ENCODE measurements at places on chromosomes 7 and 10.

- DNase-seq: no peak
Observed at GRCh38 chr7:46191776-46192175, 270.7 kb upstream of the IGFBP3 start.

DNA sequence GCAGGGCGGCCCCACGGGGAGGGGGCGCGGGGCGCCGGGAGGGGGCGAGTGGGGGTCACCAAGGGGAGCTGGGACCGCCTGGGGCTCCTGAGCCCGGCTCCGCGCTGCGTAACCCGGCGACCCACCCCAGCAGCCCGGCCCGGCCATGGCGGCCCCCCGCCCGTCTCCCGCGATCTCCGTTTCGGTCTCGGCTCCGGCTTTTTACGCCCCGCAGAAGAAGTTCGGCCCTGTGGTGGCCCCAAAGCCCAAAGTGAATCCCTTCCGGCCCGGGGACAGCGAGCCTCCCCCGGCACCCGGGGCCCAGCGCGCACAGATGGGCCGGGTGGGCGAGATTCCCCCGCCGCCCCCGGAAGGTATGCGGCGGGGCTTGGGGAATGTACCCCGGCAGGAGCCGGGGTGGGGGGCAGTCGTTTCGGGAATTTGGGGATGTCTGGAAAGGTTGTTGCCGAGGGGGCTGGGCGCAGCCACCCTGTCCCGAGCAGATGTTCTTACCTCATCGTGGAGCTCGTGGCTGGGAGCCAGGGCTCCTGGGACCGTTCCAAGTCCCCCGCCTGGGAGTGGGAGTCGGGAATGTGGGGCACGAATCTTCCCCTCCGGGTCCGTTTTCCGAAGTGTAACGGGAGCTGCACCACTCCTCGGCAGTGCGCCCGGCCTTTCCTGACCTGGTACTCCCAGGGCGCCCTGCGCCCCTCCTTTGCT lies 431 bp downstream of the ZYX start:
- DNase-seq: peak; percentile 6

- DNase-seq: peak; percentile 72
Observed at GRCh38 chr10:61899069-61899531, 2.4 kb upstream of the ARID5B start.

GRCh38 chr10:97532935-97533671 lies 34.4 kb downstream of the UBTD1 start:
- no peak for DNase-seq

- no peak for DNase-seq
Observed at GRCh38 chr7:94590526-94591162, 65.3 kb downstream of the SGCE start.

GRCh38 chr10:100345570-100346330 lies 1.3 kb upstream of the SCD start:
- DNase-seq: no peak

- DNase-seq: no peak
Observed at GRCh38 chr7:105673367-105674084, 92.2 kb upstream of the EFCAB10 start.

- peak; percentile 86 for DNase-seq
Observed at GRCh38 chr10:132245056-132245455, 58.3 kb downstream of the DPYSL4 start.

GRCh38 chr7:23175938-23176337 lies 5.9 kb upstream of the NUP42 start:
- DNase-seq: no peak

GRCh38 chr10:43865265-43866135 lies 216.8 kb upstream of the ZNF32 start:
- peak; percentile 17 for DNase-seq

DNA sequence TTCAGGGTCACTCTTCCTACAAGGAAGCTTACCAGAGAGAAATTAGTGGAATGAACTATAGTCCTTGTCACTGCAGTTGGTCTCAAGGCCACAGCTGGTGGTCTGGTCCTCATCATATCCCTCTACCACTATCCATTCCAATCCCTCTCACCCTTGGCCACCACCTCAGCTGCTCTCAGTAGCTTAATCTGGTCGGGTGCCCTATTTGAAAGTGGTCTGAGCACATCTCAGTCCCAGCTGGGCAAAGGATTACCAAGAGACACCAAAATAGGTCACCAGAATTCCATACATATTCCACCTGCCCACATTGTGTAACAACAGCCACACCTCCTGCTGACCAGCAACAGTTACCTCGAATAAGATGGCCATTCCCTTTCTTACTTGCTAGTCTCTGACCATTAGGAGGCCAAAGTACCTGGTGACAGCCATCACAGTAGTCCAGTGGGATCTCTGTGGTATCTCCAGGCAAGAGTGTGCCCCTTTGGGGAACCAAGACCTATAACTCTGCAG lies 3.3 kb upstream of the ZC3HAV1 start:
- DNase-seq: no peak

- DNase-seq: no peak
Observed at GRCh38 chr7:1777122-1777521, 107.0 kb downstream of the ELFN1 start.

DNA sequence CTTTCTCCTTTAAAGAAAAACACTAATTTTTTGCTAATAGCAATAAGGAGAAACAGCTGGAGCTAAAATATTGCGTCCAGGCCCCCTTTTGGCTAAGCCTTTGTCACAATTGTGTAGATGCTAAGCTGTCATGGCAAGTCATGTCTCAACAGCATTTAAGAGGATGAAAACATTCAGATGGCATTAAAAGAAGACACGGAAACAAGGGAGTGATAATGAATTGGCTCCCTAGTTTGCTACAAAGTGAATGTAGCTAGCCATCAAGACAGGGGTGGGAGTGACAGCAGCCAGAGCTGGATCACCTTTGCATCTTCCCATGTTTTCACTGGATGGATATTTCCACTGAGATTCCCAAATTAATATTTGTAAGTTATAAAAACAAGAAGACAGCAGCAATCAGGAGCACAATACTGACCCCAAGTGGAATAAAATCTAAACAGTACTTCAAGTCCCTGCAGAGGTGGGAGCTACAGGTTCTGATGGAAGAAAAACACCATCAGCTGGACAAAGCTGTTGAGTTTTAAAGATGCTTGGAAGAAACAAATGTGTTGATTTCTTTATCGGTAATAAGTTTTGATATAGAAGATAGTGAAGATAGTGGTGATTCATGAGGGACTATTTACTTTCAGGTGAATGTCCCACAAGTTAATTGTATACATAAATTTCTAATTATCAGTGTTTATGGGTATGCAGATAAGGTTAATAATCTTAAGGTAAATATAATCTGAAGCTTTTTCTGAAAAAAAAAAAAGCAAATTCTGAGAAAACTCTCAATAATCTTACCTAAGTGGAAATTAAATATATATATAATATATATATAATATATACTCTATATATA lies 129.4 kb downstream of the SLC16A9 start:
- peak; percentile 29 for DNase-seq

DNA sequence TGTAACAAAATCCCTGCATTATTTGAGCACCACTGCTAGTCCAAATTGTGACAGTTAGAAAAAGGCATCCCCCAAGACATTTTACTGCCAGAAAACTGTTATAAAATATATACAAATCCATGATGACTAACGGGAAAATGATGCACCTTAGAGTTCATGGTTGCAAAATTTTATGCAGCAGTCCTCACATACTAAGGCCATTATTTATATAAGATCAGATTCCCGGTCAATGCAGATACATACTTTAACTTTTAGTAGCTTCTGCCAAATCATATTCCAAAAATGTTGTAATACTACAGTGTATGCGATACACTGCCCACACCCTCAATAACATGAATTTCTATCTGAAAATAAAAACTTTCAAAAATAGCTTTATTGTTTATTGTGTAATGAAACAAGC lies 239.9 kb upstream of the ZNF32 start:
- no peak for DNase-seq

- no peak for DNase-seq
Observed at GRCh38 chr10:131895116-131895515, 5.7 kb upstream of the PPP2R2D start.

DNA sequence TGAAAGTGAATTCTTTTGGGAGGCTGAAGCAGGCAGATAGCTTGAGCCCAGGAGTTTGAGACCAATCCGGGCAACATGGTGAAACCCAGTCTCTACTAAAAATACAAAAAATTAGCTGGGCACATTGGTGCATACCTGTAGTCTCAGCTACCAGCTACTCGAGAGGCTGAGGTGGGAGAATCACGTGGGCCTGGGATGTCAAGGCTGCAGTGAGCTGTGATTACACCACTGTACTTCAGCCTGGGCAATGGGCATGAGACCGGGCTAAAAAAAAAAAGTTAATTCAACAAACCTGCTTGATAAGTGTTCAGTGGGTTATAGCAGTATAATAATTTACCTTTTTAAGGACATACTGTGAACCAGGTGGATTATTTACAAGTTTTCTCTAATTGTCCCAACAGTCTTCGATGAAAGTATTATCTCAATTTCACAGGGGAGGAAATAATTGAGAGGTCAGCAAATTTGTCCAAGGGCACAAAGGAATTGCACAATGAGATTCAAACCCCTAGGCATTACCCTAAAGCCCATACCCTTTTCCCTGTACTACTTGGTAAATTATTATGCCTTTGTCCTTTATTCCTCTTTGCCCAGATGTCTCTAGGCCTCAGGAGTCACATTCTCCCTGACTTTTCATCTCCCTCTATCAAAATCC lies 13.1 kb upstream of the DLD start:
- no peak for DNase-seq

DNA sequence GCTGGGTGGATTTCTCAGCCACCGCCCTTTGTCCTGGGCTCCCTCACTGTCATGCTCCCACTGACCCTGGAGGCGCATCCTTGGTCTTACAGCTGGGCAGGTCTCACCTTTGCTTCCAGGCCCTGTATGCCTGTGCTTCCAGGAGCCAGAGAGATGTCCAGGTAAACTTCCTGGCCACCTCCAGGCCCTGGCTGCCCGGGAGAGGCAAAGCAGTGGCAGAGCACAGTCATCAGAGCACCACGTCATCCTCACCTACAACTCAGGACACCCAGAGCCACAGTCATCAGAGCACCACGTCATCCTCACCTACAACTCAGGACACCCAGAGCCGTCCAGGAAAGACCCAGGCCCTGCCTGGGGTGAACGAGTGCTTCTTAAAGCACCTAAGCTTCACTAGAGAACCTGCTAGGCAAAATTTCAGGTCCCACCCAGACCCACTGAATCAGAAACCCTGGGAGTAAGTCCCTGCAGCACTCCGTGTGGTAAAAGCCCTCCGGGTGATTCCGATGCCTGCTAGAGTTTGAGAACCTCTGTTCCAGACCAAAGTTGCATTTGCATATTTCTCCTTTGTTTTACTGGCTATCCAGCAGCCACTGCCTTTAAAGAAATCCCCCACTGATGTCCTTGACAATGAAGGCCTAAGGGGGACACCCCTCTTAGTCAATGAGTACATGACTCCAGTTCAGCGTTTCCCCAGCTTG lies 62.3 kb downstream of the DLG5 start:
- DNase-seq: no peak

DNA sequence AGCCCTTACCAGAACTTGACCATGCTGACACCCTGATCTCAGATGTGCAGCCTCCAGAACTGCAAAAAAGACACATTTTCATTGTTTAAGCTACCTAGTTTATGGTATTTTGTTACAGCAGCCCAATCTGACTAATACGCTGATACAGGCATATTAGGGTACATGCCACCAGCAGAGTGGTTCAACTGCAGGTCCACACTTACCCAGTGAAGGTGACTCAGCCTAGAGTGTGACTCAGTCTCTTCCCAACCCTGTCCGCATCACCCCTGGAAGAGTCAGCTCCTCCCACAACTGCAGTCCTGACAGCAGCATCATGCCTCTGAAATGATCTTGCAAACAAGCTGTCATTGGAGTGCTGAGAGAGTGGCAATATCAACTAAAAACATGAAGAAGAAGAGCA lies 30.8 kb upstream of the GOT1 start:
- DNase-seq: no peak

DNA sequence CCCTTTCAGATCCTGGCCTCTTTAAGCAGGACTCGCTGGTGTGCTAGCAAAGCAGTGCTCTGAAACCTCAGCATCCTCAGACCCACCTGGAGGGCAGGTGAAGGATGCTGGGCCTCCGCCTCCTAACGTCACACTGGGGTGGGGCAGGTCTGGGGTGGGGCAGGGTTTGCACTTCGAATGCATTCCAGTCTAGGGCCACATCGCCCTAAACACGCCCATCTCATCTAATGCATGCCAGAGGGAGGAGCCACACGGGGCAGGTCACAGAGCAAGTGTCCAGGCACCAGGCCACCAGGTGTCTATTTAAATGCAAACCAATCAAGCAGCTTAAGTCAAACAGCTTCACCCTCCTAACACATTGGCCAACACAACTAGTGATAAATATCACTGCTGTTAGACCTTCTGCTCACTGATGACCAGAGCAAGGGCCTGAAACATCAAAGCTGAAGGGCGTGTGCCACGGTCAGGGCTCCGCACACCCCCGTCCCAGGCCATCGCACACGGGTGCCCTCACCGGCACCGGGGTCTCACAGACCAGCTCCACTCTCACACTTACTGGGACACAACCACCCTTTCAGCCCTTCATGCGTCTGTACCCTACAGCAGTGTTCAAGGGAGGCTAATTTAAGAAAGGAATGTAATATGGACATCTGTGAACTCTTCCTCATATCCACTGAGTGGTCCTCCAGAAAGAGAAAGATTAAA lies 47.1 kb downstream of the DIP2C start:
- no peak for DNase-seq

DNA sequence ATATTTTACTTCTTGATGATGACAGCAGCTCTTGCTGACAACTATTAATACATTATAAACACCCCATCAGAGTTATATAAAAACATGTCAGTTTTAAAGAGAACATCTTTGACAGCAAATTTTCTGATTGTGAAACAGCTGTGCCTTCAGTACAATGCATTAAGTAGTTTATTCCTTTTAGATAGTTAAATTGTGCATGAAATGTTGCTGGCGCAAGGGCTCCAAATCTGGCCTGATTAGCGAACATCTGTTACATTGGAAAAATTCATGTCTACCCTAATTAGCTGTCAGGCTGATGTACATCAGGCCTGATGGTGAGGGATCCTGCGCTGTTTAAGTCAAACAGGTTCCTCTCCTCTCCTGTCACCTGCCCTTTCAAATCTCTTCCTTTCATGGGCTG lies 171.9 kb upstream of the SP8 start:
- no peak for DNase-seq

- DNase-seq: no peak
Observed at GRCh38 chr10:132964231-132964630, 21.9 kb upstream of the CFAP46 start.

DNA sequence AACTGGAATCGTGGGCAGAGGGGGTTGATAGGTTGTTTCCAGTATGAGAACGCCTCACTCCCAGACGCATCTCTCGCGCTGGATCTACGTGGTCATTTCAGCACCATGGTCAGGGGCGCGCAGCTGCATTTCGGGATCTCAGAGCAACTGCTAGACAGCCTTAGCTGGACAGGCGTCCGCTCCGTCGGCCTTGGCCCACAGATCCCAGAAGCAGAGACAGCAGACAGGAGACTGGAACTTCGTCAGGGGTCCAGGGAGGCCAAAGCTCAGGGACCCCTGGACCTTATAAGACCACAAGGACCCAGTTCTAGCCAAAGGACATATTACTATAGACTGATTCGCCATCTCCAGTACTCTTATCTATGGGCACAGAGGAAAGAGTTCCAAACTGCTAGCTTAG lies 5.3 kb downstream of the NEUROG3 start:
- DNase-seq: peak; percentile 39

- no peak for DNase-seq
Observed at GRCh38 chr10:109862041-109862440, 61.3 kb downstream of the XPNPEP1 start.

GRCh38 chr10:119428789-119429188 lies 113.7 kb downstream of the RGS10 start:
- peak; percentile 14 for DNase-seq
